ENCODE measurements at places on chromosomes 11 and 22.

GRCh38 chr11:13781153-13781552, 112.7 kb downstream of the FAR1 start:
- DNase-seq, result no peak

DNA sequence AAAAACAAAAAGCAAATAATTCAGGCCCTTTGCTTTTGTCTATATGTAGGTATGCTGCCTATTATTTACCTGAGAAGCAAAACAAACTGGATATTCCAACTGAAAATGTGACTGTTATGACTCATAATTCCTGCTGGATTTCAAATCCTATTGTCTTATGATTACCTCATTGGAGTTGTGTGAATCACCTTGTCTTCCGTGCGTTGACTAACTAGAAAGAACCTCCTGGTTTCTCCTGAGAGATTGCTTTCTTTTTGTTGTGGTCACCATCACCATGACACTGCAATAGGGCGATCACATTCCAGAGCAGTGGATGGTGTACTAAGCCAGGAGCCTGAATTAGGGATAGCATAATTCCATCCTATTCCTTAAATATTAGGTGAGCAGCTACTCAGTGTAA, 23.0 kb upstream of the EXPH5 start:
- DNase-seq, result no peak

GRCh38 chr11:65744026-65744698, 23.6 kb upstream of the RNASEH2C start:
- no peak for DNase-seq

DNA sequence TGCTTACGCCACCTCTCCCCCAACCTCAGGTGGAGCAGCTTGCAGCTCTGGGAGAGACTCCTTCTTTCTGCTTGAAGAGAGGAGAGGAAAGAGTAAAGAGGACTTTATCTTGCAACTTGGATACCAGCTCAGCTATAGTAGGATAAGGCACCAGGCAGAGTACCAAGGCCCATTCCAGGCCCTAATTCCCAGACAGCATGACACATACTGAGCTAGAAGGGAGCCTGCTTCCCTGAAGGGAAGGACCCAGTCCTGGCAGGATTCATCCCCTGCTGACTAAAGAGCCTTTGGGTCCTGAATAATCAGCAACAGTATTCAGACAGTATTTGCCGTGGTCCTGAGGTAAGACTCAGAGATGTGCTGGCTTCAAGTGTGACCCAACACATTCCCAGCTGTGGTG, 41.4 kb downstream of the PPME1 start:
- no peak for DNase-seq

- no peak for DNase-seq
Measured at GRCh38 chr11:79390923-79391322, 49.9 kb downstream of the TENM4 start.

GRCh38 chr11:125250318-125251213, 86.0 kb downstream of the PKNOX2 start:
- no peak for DNase-seq

Measured in right forelimb (tissue), 1 donor.